ENCODE measurements at places on chromosomes 16 and 17. TPM values are rescaled to one million over a fixed set of nuclear protein-coding genes. Genes with fewer than 3 reads are reported as not detected.

Gene MFAP4
- total RNA-seq: 26.3 TPM

Gene NACA2
- total RNA-seq: not detected

Gene CRHR1
- total RNA-seq: not detected

Gene SLC16A13
- 0.92 TPM for total RNA-seq

Gene RRAD
- total RNA-seq: 13.5 TPM

Gene AANAT
- total RNA-seq: not detected

Gene PITPNM3
- total RNA-seq: 0.14 TPM

Gene RGS9
- 2.8 TPM for total RNA-seq

Gene MMP28
- total RNA-seq: 2.6 TPM

Gene IL34
- total RNA-seq: 4.1 TPM

Measured in smooth muscle cell of bladder (primary cell).